Smooth muscle cell of bladder (primary cell): ENCODE measurements at places on chromosomes 4 and X. TPM values are rescaled to one million over a fixed set of nuclear protein-coding genes. Genes with fewer than 3 reads are reported as not detected.

SSX1 gene
- 0.18 TPM in 1 of 2 replicates, not detected in the other for total RNA-seq

NXF3 gene
- total RNA-seq: not detected in 2 replicates

ZXDA gene
- total RNA-seq: 4.0 and 5.1 TPM in 2 replicates

IQCM gene
- 0.18 TPM in 1 of 2 replicates, not detected in the other for total RNA-seq

PABPC1L2B gene
- not detected in 2 replicates for total RNA-seq

UBE2A gene
- total RNA-seq: 18.5 and 20.0 TPM in 2 replicates

IL21 gene
- not detected in 2 replicates for total RNA-seq

DDX53 gene
- total RNA-seq: not detected in 2 replicates

LRAT gene
- under 0.01 and 0.18 TPM in 2 replicates for total RNA-seq

EREG gene
- total RNA-seq: 0.28 and 8.4 TPM in 2 replicates

GLRA2 gene
- total RNA-seq: not detected in 2 replicates

MAGEC3 gene
- total RNA-seq: not detected in 2 replicates

STIM2 gene
- total RNA-seq: 12.9 and 17.6 TPM in 2 replicates

GLOD5 gene
- total RNA-seq: not detected in 2 replicates

PWWP3B gene
- 0.74 TPM in 1 of 2 replicates, not detected in the other for total RNA-seq

TET2 gene
- 4.7 and 6.7 TPM in 2 replicates for total RNA-seq

EDA2R gene
- 11.7 and 13.6 TPM in 2 replicates for total RNA-seq

SYTL5 gene
- 0.28 and 0.57 TPM in 2 replicates for total RNA-seq

LNX1 gene
- total RNA-seq: 1.7 and 6.5 TPM in 2 replicates

TENM3 gene
- 16.4 and 17.4 TPM in 2 replicates for total RNA-seq

WDR45 gene
- total RNA-seq: 36.3 and 43.1 TPM in 2 replicates

RENBP gene
- 2.0 and 2.6 TPM in 2 replicates for total RNA-seq

SERTM2 gene
- total RNA-seq: 2.1 and 2.3 TPM in 2 replicates

OPHN1 gene
- 4.7 and 5.6 TPM in 2 replicates for total RNA-seq

FRMD7 gene
- total RNA-seq: under 0.01 and 0.09 TPM in 2 replicates

MAGED4 gene
- 43.0 and 45.2 TPM in 2 replicates for total RNA-seq

FAM241A gene
- total RNA-seq: 0.85 and 0.92 TPM in 2 replicates

GAGE12F gene
- total RNA-seq: not detected in 2 replicates

SPANXC gene
- not detected in 2 replicates for total RNA-seq

F8A3 gene
- 0.55 and 1.3 TPM in 2 replicates for total RNA-seq

IRF2 gene
- 26.5 and 31.8 TPM in 2 replicates for total RNA-seq

XG gene
- 7.9 and 8.4 TPM in 2 replicates for total RNA-seq

COL25A1 gene
- total RNA-seq: 0.55 and 0.57 TPM in 2 replicates

AADAT gene
- total RNA-seq: 1.8 and 2.0 TPM in 2 replicates

CLGN gene
- total RNA-seq: 5.8 and 7.5 TPM in 2 replicates

UNC5C gene
- 0.28 TPM in 2 replicates for total RNA-seq

THAP6 gene
- 10.5 and 11.1 TPM in 2 replicates for total RNA-seq

PGAM4 gene
- not detected in 2 replicates for total RNA-seq

FAM53A gene
- total RNA-seq: 0.74 and 0.85 TPM in 2 replicates

CTSO gene
- 15.8 and 22.0 TPM in 2 replicates for total RNA-seq

DNAAF6 gene
- total RNA-seq: not detected in 2 replicates

PNMA6E gene
- total RNA-seq: not detected in 2 replicates

ITGB1BP2 gene
- total RNA-seq: 0.85 and 3.6 TPM in 2 replicates

RTL3 gene
- not detected in 2 replicates for total RNA-seq

ARFIP1 gene
- 38.6 and 40.7 TPM in 2 replicates for total RNA-seq

L1CAM gene
- total RNA-seq: 0.28 TPM in 2 replicates

NMU gene
- total RNA-seq: not detected in 2 replicates

S100G gene
- total RNA-seq: not detected in 2 replicates

PCDH10 gene
- 0.28 and 1.8 TPM in 2 replicates for total RNA-seq

SATL1 gene
- total RNA-seq: not detected in 2 replicates
